Pons (tissue), 1 donor: ENCODE measurements at places on chromosomes 4 and X.

DNA sequence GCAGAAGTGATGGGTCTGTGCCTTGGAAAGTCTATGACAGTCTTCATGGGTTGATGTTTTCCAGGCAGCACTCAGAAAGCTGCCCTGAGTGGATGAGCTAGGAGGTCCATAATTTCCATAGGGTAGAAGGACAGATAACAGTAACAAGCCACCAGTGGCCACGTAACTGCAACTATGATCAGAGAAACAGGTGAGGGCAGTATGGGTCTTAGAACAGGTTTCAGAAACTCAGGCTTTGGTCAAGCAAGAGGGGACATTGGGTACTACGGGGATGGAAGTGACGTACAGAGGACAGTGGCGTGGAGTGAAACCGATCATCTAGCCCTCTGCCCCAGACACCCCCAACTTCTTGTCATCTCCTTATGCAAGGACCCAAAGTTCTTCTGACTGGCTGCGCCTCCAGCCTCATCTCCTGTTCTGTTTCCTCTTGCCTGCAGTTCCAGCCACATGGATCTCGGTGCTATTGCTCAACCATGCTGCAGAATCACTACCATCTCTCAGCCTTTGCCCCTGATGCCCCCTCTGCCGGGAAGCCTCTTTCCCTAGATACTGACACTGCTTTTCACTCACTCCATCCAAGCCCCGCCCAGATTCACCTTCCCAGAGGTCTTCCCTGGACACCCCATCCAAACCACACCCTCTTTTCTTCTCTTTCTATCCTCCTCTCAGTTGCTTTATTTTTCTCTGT lies 123.4 kb downstream of the MFAP3L start:
- DNase-seq, result peak; percentile 48

GRCh38 chrX:132094164-132094563 lies 33.7 kb downstream of the FRMD7 start:
- no peak for DNase-seq

- DNase-seq, result no peak
These were observed 21.5 kb upstream of the PHKA1 start for GRCh38 chrX:72735561-72735960.

DNA sequence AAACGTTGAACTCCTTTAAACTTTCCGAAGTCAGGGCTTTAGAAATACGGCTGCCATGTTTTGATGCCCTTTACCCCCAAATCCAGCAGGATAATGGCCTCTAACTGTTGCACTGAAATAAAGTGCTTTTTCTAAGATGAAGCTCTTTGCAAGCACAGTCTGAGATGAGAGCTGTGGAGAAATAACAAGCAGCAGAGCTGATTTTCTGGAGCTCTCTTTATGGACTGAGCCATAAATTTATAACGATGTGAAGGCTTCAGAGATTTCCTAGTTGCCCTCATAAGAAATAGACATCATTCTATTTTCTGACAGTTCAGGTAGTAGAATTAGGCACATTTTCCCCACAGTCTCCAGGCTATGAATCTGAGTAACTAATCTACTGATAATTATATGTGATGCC lies 567.3 kb downstream of the PDHA2 start:
- DNase-seq, result no peak

DNA sequence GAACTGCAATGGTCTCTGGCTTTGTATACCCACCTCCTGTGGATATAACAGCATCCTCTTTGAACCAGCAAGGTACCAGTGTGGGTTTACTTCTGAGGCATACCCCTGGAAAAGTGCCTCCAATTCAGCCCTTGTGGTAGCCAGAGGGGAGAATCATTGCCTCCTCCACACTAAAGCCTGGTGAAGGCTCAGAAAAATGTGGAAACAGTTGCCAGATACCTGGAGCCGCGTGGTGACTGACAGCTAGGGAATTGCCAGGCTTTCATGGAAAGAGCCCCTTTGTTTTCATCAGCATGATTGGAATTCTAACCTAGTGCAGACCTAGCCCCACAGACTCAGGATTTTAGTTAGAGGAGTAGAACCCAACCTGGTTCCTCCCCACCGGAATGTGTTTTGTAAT lies 168.6 kb upstream of the KLF3 start:
- DNase-seq, result no peak

GRCh38 chr4:10011277-10011676 lies 10.0 kb downstream of the SLC2A9 start:
- DNase-seq, result no peak

GRCh38 chrX:68307769-68308168 lies 125.5 kb downstream of the OPHN1 start:
- no peak for DNase-seq

- DNase-seq, result no peak
These were observed 44.0 kb upstream of the PPP1R2C start for GRCh38 chrX:42821803-42822443.

DNA sequence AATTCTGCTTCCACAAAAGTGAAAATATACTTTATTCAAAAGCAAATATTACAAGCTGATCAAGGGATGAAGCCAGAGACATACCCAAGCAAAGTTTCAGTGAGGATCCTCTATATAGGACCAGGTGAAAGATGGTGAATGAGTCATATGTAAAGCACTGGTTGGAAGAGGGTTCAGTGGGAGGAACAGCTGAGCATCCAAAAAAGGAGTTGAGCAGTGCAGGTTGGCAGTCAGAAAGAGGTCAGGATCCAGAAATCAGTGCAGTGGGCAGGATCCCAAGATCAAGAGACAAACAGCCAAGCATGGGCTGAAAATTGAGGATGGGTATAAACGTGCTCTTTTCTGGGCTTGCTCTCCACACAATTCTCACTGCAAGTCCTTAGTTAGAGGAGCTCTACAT lies 30.3 kb downstream of the OTC start:
- no peak for DNase-seq

DNA sequence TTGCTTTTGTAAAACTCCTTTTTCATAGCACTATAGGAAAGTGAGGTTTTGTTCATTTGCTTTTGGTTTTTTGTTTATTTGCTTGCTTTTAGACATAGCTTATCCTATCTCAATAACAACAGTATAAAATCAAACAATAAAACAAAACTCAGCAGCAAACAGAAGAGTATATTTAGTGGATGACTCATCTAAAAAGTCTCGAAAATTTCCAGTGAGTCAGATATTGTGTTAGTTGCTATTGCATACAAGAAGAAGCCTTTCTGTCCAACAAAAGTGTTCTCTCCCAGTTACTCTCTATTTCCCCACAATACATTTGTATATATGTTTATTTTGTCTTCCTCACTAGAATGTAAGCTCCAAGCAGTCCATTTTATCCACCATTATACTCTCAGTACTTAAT lies 36.0 kb upstream of the NPNT start:
- DNase-seq, result no peak

GRCh38 chr4:155906554-155907247 lies 3.2 kb downstream of the TDO2 start:
- no peak for DNase-seq

GRCh38 chrX:120014354-120015130 lies 62.9 kb downstream of the RHOXF2B start:
- DNase-seq, result no peak

DNA sequence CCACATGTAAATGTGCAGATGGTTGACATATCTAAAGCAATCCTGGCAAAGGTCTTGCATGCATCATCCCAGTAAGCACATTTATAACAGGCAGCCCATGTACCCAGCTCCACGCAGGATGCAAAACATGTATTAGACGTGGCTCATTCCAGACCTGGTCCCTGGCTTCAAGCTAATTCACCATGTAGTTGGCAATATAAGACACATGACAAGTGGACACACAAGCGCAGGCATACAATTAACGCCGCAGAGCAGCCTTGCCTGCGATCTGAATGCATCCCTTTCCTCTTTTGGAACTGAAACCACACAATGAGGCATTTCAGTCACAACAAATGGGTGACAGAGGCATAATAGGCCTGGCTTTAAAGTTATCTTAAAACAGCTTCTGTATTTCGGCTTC lies 114.5 kb upstream of the TRIM2 start:
- peak; percentile 84 for DNase-seq

- no peak for DNase-seq
These were observed 23.5 kb downstream of the RAB40A start for GRCh38 chrX:103495786-103496185.

DNA sequence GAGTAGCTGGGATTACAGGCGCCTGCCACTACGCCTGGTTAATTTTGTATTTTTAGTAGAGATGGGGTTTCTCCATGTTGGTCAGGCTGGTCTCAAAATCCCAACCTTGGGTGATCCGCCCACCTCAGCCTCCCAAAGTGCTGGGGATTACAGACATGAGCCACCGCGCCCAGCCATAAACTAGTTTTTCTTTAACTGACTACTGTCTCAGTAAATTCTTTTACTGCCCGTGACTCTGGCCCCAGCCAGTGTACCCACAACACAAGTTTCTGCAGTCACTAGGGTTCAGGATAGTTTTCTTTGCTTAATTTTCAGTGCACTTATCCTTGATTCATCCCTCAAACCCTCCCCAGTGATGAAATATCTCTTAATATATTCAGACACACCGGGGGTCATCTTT lies 8.3 kb downstream of the SHROOM2 start:
- no peak for DNase-seq

GRCh38 chr4:78369679-78370078 lies 181.9 kb upstream of the ANXA3 start:
- DNase-seq, result no peak

- no peak for DNase-seq
These were observed 22.5 kb downstream of the TCEAL1 start for GRCh38 chrX:103651151-103651773.

GRCh38 chr4:7384003-7384928 lies 50.5 kb downstream of the PSAPL1 start:
- DNase-seq, result no peak

DNA sequence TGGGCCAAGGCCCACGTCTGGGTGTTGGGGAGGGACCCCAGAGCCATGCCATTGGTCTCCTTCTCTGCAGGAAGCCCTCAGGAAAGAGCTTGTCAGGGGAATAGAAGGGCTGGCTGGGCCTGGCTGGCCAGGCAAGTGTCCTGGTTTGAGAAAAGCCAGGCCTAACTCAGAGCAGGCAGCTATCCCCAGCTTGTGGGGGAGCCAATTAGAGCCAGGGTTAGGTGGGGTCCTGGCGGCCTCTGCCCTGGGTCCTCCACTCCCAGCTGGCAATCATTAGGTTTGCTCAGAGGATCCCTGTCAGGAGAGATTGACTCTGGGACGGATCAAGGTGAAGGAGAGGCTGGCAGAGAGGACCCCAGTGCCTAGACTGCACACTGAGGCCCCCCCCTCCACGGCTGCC lies 64.8 kb downstream of the PJA1 start:
- no peak for DNase-seq

- no peak for DNase-seq
These were observed 6.3 kb upstream of the CSN3 start for GRCh38 chr4:70236125-70236524.

- no peak for DNase-seq
These were observed 9.8 kb upstream of the ACOT9 start for GRCh38 chrX:23752740-23753415.

- DNase-seq, result no peak
These were observed 8.1 kb downstream of the RASL11B start for GRCh38 chr4:52870225-52870624.

GRCh38 chr4:7987148-7987989 lies 47.7 kb upstream of the AFAP1 start:
- DNase-seq, result peak; percentile 61

- peak; percentile 97 for DNase-seq
These were observed 119.0 kb downstream of the MANBA start for GRCh38 chr4:102641793-102642192.

DNA sequence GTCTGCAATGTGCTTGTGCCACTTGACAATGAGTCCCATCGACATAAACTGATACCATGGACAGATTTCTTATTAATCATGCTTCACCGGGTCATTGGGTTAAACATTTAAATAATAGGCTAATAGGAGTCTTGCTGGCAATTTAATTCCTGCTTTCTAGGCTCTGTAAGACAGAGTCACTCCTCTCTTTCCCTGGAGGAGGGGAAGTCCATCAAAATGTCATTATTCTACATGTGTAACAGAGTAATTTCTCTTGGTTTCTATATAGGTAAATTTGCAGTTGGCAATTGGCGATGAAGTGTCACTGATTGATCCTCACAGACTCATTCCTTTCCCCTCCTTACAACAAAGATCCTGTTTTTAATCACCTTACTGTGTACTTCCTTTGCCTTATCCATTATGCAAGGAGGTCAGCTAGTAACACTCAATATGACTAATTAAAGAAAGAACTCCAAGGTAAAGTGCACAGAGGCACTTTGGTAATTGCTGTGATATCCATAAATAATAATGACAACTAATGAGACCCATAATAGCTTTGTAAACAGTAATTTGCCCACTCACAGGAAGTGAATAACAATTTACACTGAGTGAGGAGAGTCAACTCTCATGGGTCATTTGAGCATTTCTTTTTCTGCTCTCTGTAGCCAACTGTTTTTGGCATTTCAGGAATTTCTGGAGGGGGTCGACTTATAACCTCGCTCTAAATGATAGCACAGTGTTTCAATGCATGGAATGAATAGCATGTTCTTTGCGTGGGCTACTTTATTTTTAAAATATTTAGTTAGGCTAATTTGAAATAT lies 184.0 kb downstream of the UGT8 start:
- DNase-seq, result no peak

DNA sequence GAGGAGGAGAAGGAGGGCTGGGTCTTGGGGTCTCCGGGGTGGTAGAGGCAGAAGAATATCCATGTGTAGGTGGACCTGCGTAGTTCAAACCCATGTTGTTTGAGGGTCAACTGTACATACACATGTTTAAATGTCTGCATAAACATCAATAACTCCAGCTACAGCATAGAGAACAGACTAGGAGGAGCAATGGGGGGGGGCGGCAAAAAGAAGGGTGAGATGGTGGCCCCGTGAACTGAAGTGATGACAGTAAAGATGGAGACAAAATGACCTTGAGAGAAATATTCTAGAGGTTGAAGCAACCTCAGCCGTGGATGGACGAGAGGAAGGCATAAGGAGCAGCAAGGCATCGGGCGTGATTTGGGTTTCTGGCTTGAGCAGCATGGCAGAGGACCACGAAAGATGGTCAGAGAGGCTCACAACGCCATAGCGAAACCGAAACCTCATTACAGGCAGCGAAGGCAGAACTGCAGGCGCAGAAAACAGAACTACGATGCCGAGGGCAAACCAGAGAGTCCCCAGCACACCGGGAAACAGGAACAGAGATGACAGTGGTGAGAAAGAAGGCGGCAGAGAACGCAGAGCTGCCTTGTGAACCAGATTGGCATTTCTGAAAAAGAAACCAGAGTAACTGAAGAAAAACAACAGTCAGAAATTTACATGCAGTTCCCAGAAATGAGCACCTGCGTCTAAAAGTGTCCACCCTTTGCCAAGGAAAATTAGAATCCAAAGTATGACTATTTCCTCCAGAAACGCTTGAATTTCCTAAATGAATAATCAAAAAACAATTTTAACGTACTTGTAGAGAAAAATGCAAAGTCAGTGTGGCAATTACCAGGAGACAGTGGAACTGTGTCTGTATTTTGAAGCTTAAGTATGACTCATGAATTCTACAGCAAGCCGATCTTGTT lies 50.3 kb upstream of the ENPP6 start:
- no peak for DNase-seq
